Foreskin melanocyte (primary cell): ENCODE measurements at places on chromosomes 7 and 10.

- DNase-seq: no peak
Observed at GRCh38 chr7:33458581-33458980, 329.2 kb downstream of the BBS9 start.

DNA sequence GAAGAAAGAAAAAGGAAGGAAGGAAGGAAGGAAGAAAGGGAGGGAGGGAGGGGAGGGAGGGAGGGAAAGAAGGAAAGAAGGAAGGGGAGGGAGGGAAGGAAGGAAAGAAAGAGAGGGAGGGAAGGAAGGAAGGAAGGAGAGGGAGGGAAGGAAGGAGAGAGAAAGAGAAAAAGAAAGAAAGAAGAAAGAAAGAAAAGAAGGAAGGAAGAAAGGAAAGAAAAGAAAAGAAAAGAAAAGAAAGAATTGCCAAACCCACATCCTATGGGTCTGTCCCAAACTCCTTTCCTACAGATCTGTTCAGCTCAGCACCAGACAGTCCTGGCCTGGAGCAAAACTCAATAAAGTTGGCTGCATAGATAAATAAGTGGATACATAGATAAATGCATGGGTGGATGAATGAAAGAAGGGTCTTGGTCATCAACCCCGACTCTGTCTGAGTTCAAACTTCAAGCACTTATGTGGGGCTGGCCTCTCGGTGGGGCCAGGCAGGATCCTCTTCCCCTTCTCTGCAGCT lies 17.2 kb upstream of the TLX1 start:
- no peak for DNase-seq

- no peak for DNase-seq
Observed at GRCh38 chr10:49001870-49002672, 62.4 kb upstream of the LRRC18 start.

DNA sequence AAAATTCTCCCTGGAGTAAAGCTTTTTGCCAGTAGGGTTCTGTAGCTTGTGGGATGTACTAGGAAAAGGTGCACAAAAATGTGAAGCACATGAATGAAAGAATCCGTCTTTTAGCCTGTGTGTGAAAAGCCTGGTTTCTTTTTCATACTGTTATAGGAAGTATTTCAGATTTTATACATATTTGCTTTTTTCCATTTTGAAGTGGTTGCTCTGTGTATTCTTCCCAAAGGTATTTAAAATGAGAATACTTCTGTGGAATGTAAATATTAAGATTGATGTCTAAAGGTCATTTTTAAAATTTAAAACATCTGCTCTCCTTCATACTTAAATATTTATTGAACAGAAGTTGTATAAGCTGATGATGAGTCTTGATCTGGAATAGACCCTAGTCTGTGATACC lies 96.8 kb downstream of the CDK14 start:
- no peak for DNase-seq
